ENCODE measurements at places on chromosomes 2 and 18.

- no peak for DNase-seq
Measured at GRCh38 chr2:205058409-205058808, 513.1 kb downstream of the PARD3B start.

DNA sequence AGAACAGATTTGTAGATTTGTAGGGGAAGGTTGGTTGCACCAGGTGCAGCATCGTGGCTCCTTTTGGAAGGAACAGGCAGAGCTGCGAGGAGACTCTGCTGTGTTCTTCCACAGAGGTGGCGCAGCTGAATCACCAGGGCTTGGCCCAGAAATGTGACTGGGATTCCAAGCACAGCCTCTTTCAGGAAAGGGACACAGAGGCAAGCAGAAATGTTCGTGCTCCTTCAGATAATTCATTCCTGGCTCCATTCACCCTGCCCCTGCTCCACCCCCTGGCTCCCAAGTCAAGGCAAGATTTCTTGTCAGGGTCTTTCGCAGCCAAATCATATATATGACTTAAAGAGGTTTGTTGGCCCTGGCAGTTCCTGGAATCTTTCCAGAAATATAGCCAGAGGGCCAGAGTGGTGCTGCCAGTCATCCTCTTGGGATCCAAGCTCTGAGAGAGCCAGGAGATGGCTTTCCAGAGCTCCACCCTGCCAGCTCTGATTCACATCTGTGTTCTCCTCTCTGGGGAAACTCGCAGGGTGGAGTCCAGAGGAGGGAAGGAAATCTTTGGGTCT, 203.9 kb upstream of the TANK start:
- no peak for DNase-seq

GRCh38 chr2:11551569-11552259, 17.9 kb downstream of the GREB1 start:
- DNase-seq = no peak

- DNase-seq = no peak
Measured at GRCh38 chr2:4404363-4404762, 701.0 kb downstream of the DCDC2C start.

GRCh38 chr2:45786836-45787357, 135.4 kb downstream of the PRKCE start:
- no peak for DNase-seq

DNA sequence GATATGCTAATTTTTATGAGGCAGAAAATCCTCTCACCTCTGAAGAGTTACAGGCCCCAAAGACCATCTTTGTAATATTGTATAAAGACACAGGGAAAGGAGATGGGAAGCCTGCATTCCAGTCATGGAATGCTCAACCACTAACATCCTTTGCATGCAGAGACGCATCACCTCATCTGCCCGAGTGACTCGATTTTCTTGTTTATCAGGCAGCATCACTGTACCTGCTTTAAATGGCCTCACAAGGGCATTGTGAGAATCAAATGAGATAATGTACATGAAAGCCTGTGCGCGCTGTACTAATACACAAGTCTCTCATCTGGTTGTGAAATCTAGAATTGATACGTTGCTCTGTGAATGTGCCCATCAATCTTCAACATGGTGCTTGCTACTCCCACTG, 10.2 kb upstream of the TMEM247 start:
- no peak for DNase-seq

GRCh38 chr2:29744976-29745375, 176.4 kb downstream of the ALK start:
- no peak for DNase-seq

GRCh38 chr2:61162721-61163120, 733 bp downstream of the C2orf74 start:
- no peak for DNase-seq

- no peak for DNase-seq
Measured at GRCh38 chr2:28405537-28405936, 12.9 kb downstream of the FOSL2 start.

DNA sequence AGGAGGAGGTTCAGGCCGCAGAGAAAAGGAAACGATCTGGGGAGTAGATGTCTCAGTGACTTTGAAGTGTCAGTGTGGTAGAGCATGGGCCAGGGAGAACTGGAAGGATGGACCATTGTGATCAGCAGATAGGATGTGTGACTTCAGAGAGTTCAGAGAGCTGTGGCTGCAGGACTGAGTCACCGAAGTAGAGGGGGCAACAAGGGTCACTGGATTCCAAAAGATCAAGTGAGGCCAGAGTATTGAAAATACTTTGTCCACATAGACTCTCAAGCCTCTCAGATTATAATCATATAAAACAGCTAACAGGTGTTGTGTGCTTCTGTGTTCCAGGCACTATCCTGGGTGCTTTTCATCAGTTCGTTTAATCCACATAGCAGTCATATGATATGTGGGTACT, 99.4 kb downstream of the CRIM1 start:
- no peak for DNase-seq

DNA sequence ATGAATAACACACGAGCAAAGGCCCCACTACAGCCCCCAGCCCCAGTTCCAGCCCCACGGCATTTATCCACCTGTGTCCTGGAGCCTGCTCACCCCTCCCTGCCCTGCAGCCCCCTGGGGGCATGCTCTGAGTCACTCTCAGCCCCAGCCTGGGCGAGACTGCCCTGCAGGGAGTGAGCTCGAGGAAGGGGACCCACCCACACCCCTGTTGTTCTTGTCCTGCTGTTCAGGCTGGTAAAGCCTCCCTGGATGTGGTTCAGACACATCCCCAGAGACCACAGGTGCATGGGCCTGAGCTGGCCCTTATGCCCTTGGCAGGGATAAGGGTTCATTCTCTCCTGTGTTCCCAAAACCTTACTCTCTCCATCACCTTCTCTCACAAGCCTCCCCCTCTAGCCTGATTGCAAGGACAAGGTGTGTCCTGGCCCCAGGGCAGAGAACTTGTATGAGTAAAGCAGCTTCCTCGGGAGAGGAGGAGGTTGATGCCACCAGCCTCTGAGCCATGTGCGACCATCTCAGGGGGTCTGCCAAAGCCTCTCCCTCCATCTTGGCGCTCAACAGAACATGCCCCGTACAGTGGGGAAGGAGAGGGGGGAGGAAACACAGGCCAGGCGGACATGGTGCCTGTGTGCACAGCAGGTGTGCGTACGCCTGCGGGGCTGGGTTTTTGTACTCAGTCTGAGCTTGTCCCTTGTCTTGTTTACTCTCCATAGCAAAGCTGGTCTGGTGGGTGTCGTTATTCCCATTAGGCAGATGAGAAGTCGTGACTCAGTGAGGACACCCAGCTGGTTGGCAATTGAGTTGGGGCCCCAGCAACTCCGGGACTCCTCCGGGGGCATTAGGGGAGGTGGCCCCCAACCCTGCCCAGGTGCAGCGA, 64.4 kb downstream of the CIB4 start:
- DNase-seq = no peak

All from activated CD8-positive, alpha-beta memory T cell treated with anti-CD3 and anti-CD28 coated beads, Interleukin-2, amount 50 U/mL, for 48 hours (primary cell).